Activated naive CD4-positive, alpha-beta T cell treated with anti-CD3 and anti-CD28 coated beads, Interleukin-2, amount 10 ng/mL, durations not matched to agents 7 days and 5 days (primary cell): ENCODE measurements at places on chromosomes 16 and 17.
A peak's percentile ranks its signal among the peaks of the same experiment; 100 is the strongest.

GRCh38 chr17:19003543-19004420 is 782 bp downstream of the FAM83G start:
- peak; percentile 58 for DNase-seq

GRCh38 chr17:42131981-42132432 is 9.4 kb downstream of the HSPB9 start:
- no peak for DNase-seq

DNA sequence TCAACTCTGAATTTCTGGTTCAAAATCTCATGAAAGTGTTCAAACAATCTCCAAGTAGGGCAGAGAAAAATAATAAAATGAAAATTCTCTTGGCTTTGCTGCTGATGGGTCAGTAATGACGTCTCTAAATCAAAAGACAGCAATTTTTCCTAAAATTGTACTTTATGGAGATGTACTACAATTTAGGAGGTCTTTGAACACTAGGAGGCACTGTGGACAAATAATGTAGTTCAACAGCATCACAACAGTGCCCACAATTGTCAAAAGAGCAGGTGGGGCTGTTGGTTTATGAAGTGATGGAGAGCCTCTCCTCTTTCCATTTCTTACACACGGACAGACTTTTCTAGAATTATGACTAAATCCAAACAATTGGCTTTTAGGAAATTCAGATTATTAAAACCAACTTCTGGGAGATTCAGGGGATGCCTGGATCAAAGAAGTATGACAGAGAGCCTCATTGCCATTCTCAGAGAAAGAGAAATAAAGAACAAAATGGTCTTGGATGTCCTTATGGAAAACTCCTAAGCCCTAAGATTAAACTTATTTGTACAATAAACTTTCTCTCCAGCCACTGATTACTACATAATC is 23.8 kb downstream of the EZH1 start:
- DNase-seq: peak; percentile 46

DNA sequence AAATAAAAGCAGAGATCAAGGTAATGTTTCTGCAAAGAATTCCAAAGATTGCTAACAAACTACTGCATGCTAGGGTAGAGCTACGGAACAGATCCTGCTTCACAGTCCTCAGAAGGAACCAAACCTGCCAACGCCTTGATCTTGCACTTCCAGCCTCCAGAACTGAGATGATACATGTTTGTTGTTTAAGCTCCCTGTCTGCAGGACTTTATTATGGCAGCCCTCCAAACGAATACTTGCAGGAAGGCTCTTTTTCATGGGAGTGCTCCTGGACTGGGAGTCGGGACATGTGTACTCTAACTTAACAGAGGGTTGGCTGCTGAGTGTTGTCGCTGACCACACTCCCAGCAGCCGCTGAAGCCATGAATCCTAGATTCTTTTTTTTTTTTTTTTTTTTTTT is 808.8 kb upstream of the EEF2KMT start:
- DNase-seq: no peak

DNA sequence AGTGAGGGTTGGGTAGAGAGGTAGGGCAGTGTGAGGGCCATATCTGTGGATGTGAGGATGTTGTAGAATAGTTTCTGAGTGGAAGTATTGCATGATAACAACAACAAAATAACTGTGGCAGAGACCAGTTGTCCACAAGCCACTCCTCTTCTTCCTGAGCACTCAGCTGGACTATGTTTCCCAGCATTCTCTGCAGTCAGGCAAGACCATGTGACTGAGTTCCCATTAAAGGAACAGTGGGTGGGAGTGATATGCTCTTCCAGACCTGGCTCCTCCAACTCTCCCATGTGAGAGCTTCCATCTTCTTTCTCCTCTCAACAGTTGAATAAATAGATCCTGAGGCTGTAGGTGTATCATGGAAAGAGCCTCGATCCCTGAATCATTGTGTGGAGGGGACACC is 272.4 kb downstream of the CBLN1 start:
- DNase-seq: no peak

DNA sequence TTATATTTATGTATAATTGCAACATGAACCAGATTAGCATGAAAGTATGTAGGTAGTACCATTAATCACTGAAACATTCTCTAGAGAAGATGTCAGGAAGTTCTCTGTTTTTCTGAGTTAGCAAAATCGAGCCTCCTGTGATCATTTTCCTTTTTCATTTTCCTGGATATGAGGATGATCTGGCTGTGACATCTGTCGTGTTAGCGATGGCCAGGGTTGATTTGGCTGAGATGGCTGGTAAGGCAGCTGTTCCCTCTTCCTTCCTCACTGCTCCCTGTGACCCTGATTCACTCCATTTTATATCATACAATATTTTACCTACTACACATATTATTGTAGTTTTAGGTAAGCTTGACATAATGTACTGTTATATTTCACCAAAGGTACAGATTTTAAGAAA is 10.3 kb downstream of the CNTNAP4 start:
- DNase-seq: no peak
